Panc1 (cell line): ENCODE measurements at places on chromosomes 6 and 20. TPM values are rescaled to one million over a fixed set of nuclear protein-coding genes. Genes with fewer than 3 reads are reported as not detected.

PTPRT gene
- not detected for total RNA-seq

BANF2 gene
- not detected for total RNA-seq

EYA4 gene
- not detected for total RNA-seq

MICA gene
- 33.9 TPM for total RNA-seq

MYL9 gene
- total RNA-seq = 107 TPM

TXLNB gene
- total RNA-seq = not detected

SOBP gene
- total RNA-seq = 9.0 TPM

WFDC10B gene
- total RNA-seq = not detected

PYGB gene
- 220 TPM for total RNA-seq

SNAI1 gene
- 8.8 TPM for total RNA-seq

GINS1 gene
- total RNA-seq = 36.0 TPM

PRRT1 gene
- total RNA-seq = 1.3 TPM

CDKN1A gene
- total RNA-seq = 46.2 TPM

DUSP15 gene
- total RNA-seq = 23.6 TPM

SPDEF gene
- 1.6 TPM for total RNA-seq

PHACTR1 gene
- 0.05 TPM for total RNA-seq

PI3 gene
- not detected for total RNA-seq

TSHZ2 gene
- 0.36 TPM for total RNA-seq

ADIG gene
- not detected for total RNA-seq

TTLL9 gene
- 2.1 TPM for total RNA-seq

C20orf141 gene
- total RNA-seq = not detected

GFRAL gene
- total RNA-seq = not detected

OPRM1 gene
- not detected for total RNA-seq

PPP1R16B gene
- total RNA-seq = 0.92 TPM

PGC gene
- total RNA-seq = 0.18 TPM

DPPA5 gene
- total RNA-seq = not detected

NKX2-2 gene
- not detected for total RNA-seq

ZBP1 gene
- total RNA-seq = not detected

CD93 gene
- total RNA-seq = 0.10 TPM

SULF2 gene
- total RNA-seq = 1.4 TPM

TULP1 gene
- not detected for total RNA-seq

OPN5 gene
- total RNA-seq = not detected

TREM1 gene
- total RNA-seq = not detected

CEP57L1 gene
- 37.6 TPM for total RNA-seq

DAAM2 gene
- total RNA-seq = not detected

TMEM74B gene
- 1.1 TPM for total RNA-seq

ELOVL4 gene
- total RNA-seq = 0.41 TPM

CGA gene
- total RNA-seq = not detected

PACSIN1 gene
- total RNA-seq = 0.18 TPM

SLC16A10 gene
- total RNA-seq = 0.18 TPM

ZBTB46 gene
- 15.2 TPM for total RNA-seq
